ENCODE measurements at places on chromosomes 5 and 9.

DNA sequence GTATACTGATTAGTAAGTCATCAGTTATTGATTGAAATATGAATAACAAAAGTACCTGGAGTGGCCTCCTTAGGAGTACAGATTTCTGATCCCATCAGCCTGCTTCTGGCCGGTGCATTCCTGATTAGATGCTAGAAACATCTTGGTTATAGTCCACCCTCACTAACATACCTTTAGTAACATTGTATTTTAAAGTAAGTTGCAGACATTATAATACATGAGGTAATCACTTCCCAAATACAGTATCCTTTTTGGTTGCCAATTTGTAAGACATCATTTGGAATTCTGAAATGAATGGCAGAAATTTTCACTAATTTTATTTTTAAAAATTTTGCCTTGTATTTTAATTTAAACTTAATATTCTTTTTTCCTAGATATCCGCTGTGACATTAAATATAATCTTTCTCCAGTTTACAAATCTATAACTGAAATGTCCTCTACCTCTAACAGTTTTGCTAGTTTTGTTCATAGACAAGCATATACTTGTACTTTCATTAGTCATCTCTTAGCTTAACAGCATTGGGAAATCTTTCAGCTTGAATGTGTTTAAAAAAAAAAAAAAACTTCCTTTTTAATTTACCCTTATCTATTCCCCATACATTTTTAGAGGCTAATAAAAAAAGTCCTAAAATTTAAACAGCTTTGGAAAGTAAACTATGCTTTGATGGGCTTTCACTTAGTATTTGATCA lies 178.9 kb downstream of the XRCC4 start:
- no peak for DNase-seq

- peak; percentile 73 for DNase-seq
Measured at GRCh38 chr9:95129476-95130291, 187.8 kb downstream of the FANCC start.

- DNase-seq: no peak
Measured at GRCh38 chr5:74464512-74465209, 175.9 kb downstream of the ENC1 start.

DNA sequence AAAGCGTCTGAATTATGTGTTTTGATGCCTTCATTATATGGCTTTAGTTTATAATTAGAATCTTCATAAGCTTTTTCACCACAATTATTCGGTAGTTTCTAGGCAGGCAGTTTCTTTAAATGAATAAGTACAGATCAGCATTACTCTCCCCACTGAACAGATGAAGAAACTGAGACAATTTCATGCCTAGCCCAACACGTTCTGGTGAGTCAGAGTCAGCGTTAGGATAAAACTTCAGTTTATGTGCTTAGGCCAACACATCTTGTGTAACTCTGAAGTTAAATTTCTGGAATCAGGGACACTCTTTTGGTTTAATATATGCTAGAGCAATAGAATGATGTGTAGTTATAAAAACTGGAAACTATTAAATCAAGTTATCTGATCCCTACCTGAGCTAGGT lies 186.7 kb upstream of the ELL2 start:
- no peak for DNase-seq

GRCh38 chr9:125180876-125181275 lies 8.7 kb downstream of the PPP6C start:
- DNase-seq: no peak

GRCh38 chr5:135667673-135668072 lies 88.9 kb upstream of the CXCL14 start:
- peak; percentile 4 for DNase-seq

GRCh38 chr5:172571413-172571812 lies 69.7 kb upstream of the NEURL1B start:
- no peak for DNase-seq
